ENCODE measurements at places on chromosomes 3 and 15.

DNA sequence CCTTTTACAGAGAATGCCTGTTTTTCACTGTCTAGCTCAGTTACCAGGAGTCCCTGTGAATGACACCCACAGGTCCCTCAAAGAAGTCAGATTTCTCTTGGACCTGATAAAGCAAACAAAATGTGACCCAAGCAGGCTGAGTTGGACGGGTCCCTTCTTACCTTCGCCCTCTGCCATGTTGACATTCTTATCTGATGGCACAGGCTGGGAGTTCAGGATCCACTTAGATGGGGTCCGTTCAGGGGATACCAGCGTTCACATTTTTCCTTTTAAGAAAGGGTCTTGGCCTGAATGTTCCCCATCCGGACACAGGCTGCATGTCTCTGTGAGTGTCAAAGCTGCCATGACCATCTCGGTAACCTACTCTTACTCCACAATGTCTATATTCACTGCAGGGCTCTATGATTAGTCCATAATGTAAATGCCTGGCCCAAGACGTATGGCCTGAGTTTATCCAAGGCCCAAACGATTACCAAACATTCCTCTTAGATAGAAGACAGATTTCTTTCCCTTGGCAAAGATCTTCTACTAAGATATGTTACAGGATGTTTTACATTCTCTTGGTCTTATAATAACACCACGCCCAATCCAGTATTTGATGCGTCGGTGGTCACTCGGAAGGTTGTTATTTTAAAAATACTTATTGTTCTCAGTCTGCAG is 179.1 kb downstream of the THSD4 start:
- DNase-seq: no peak

DNA sequence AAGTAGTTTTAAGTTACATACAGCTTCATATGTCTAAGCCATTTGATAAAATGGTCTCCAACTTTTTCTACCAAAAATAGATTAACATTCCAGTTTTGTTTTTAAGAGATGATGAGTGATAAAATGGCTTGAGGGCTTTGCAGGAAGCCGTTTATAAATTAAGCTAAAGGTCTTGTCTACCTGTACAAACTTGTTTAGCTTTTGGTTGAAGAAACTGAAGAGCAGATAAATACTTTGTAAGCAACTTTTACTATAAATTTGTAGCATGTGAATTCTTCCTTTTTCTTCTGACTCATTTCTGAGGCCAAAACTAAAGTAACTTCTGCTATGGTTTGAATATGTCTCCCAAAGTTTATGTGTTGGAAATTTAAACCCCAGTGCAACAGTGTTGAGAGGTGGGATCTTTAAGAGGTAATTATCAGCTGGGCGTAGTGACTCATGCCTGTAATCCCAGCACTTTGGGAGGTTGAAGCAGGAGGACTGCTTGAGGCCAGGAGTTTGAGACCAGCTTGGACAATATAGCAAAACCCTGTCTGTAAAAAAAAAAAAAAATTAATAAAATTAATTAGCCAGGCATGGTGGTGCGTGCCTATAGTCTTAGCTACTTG is 8.2 kb upstream of the NEDD4 start:
- DNase-seq: no peak

GRCh38 chr3:157330206-157330605 is 106.4 kb upstream of the PTX3 start:
- DNase-seq: no peak

- DNase-seq: no peak
These were observed 50.8 kb upstream of the CACNA2D3 start for GRCh38 chr3:54071601-54072000.

DNA sequence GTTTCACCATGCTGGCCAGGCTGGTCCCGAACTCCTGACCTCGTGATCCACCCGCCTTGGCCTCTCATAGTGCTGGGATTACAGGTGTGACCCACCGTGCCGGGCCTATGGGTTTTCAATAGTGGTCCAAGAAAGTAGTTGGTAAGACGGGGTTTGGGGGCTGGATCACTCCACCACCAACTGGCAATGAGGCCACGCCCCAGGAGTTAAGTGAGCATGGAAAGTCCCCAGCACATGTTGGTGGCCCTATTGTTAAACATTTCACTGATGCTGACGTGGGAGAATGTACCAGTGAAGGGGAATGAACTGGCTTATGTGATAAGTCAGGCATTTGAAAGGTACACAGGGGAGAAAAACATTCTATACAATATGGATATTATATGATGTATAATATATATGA is 80.4 kb downstream of the CHRD start:
- no peak for DNase-seq

DNA sequence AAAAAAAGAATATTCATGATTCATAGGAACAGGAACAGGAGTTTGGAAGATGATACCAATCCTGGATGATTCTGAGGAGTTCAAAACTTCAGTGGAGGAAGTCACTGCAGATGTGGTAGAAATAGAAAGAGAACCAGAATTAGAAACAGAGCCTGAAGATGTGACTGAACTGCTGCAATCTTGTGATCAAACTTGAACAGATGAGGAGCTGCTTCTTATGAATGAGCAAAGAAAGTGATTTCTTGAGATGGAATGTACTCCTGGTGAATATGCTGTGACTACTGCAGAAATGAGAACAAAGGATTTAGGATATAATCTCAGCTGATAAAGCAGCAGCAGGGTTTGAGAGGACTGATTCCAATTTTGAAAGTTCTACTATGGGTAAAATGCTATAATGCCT is 72.7 kb downstream of the GSK3B start:
- DNase-seq: no peak

DNA sequence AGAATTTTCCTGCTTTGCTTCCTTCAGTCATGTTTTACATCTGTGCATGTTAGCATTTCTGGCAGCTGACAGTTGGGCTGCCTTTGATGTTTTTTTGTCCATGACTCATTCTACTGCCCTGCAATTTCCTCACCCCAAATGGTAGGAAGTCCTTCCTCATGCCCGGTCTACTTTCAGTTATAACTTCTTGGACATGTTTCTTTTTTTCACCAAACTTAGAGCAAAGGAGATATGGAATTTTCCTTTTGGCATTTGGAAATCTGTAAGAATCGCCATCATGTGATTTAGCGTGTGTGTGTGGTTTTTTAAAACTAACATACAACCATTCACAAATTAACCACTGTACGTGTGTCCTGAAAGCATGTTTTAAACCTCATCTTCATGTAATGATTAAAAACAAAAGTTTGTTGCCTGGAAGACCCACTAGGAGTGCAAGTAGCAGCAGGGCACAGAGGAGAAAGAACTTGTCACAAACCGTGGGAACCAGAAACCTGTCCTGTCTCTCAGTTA is 430.7 kb upstream of the CFAP20DC start:
- no peak for DNase-seq

Data from NCI-H2171 (cell line).